ENCODE measurements at places on chromosomes 1 and 21. TPM values are rescaled to one million over a fixed set of nuclear protein-coding genes. Genes with fewer than 3 reads are reported as not detected.

Gene RNU1-1
- total RNA-seq = 1,290 TPM

Gene TMEM51
- total RNA-seq = 25.8 TPM

Gene CHIA
- total RNA-seq = not detected

Gene APP
- 542 TPM for total RNA-seq

Gene C1orf74
- total RNA-seq = 1.7 TPM

All from Panc1 (cell line).